ENCODE measurements at places on chromosomes 2 and 18. TPM values are rescaled to one million over a fixed set of nuclear protein-coding genes. Genes with fewer than 3 reads are reported as not detected.

The GULP1 gene
- total RNA-seq: 126 TPM

The EPAS1 gene
- total RNA-seq: 23.7 TPM

The AGXT gene
- not detected for total RNA-seq

The RTN4 gene
- 249 TPM for total RNA-seq

The BMP10 gene
- not detected for total RNA-seq

The UGT1A7 gene
- total RNA-seq: not detected

The MROH2A gene
- total RNA-seq: not detected

The SERPINE2 gene
- 246 TPM for total RNA-seq

The CD8B2 gene
- total RNA-seq: 0.10 TPM

The TNFRSF11A gene
- 1.3 TPM for total RNA-seq

The SCYGR6 gene
- not detected for total RNA-seq

The FAM237A gene
- not detected for total RNA-seq

The GDF7 gene
- not detected for total RNA-seq
